ENCODE measurements at places on chromosomes 5 and 9. TPM values are rescaled to one million over a fixed set of nuclear protein-coding genes. Genes with fewer than 3 reads are reported as not detected.

Gene TAS2R1
- not detected for total RNA-seq

Gene SLC6A18
- total RNA-seq, result not detected

Gene GPBP1
- total RNA-seq, result 78.0 TPM

Gene IFNA21
- not detected for total RNA-seq

Gene RGS7BP
- total RNA-seq, result 0.17 TPM

Gene PCDHGC3
- total RNA-seq, result 19.4 TPM

Gene ARSI
- total RNA-seq, result 0.68 TPM

Gene PDE6A
- 0.05 TPM for total RNA-seq

Gene NR5A1
- not detected for total RNA-seq

Gene STK32A
- not detected for total RNA-seq

Gene PRKAA1
- total RNA-seq, result 136 TPM

Gene EPB41L4B
- 0.79 TPM for total RNA-seq

Gene ZNF367
- total RNA-seq, result 12.8 TPM

Gene CYSRT1
- 0.37 TPM for total RNA-seq

Gene SPATA31A3
- total RNA-seq, result not detected

Gene NUDT12
- total RNA-seq, result 3.4 TPM

Gene PCDHGA8
- total RNA-seq, result 1.4 TPM

Gene TRIM36
- total RNA-seq, result 0.34 TPM

Gene PCDHGA4
- total RNA-seq, result 2.2 TPM

Gene GABRA6
- not detected for total RNA-seq

Gene TMEM38B
- total RNA-seq, result 6.8 TPM

Gene KCNIP1
- total RNA-seq, result 20.8 TPM

Gene FOXD4L5
- not detected for total RNA-seq

Gene TERT
- total RNA-seq, result 0.09 TPM

Gene TAF9
- 56.7 TPM for total RNA-seq

Gene ZNF782
- total RNA-seq, result 2.9 TPM

Gene PCDHA9
- under 0.01 TPM for total RNA-seq

Gene ACTBL2
- total RNA-seq, result 0.17 TPM

Gene OBP2B
- not detected for total RNA-seq

Gene TMEM232
- total RNA-seq, result 0.37 TPM

Gene ANKRA2
- 11.4 TPM for total RNA-seq

Gene GPR150
- 0.05 TPM for total RNA-seq

Gene OR2S2
- total RNA-seq, result not detected

Gene ANKRD34B
- total RNA-seq, result not detected

Gene PKD2L2
- not detected for total RNA-seq
